ENCODE measurements at places on chromosomes 7 and 10.

- no peak for DNase-seq
These were observed 42.7 kb upstream of the LAMB1 start for GRCh38 chr7:108045669-108046068.

DNA sequence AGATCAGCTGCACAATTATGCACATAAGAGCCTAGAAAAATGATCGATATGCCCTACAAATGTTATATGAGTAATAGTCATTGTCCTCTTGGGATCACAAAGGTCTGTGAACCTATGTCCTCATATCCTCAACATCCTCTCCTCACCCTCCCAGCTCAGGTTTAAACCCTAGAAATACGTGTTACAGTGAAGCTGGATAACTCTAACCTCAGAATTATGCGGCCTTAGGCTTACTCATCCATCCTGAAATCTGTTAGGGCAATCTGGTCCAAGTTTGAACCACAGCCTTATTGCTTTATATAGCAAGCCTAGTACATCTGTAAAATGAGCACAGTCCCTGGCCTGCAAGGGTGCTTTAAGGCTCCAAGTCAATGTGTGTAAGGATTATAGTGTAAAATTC is 84.2 kb upstream of the FRMD4A start:
- DNase-seq = no peak

DNA sequence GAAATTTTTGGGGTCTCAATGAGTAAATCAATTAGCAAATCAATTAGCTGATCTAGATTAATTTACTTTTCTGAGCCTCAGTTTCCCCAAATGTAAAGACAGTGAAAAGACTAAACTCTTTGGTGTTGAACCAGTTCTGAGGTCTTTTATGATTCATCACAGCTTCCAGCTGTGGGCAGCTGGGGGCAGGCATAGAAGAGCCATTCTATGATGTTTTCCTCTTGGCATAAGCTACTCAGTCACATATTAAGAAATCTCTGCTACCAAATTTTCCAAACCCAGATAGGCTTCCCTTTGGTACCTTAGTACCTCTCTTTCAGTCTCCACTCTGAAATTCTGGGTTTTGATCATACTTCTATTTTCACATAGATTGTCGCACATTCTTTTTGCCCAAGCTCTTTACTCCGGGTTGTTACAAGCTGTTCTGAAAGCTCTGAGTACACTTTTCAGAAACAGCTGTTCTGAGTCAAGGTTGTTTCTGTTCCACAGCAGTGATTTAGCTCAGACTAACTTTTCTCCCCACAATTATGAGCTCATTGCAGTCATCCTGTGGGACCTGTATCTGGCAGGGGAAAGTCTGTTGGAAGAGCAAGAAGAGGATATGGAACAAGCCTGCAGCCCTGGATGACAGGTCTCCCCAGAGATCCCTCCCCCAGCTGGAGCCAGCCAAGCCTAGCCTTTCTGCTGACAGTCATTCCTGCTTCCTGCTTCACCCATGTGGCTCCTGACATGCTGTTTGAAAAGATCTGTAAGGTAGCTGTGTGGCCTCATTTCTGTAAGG is 599.6 kb upstream of the GHITM start:
- no peak for DNase-seq

DNA sequence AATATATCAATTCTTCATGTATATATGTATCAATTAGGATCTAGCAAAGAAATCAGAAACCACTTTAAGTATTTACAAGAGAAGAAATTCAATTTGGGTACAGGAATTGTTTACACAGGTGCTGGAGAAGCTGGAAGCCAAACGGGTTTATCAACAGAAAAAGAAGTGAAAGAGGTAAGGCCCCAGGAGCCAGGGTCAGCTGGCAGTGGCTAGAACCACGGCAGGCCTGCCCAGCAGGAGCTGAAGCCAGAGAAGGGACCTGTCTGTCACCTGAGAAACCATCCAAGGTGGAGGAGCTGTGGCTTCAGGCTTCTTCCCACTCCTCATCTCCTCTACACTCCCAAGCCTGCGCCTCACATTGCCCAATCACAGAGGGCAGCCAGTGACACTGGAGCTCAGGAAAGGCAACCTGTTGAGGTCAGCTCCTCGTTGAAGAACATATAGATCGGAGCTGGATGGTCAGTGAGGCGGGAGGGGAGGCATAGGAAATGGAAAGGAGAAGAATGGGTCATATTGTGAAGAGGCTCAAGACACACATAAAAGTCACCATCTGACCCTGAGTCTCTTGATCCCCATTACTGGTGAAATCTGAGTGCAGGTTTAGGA is 182.6 kb downstream of the REEP3 start:
- no peak for DNase-seq

- no peak for DNase-seq
These were observed 690.4 kb upstream of the NRP1 start for GRCh38 chr10:34024693-34025425.

DNA sequence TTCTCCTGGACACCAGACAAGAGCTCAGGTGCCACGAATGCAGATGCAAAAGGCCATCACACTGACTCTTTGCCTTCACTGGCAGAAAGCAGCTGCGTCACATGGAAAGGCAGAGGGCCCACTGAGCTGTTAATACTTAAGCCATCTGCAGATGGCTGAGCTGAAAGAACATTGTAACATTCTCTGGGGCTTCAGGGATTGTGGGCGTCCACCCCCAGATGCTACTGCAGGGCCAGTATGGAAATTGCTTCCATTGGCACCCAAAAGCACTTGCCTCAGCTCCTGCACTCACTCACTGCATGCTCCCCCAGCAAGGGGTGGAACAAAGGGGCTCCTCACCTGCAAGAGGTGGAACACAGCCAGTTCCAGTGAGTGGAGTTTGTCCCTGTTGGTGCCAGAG is 1264.6 kb downstream of the REEP3 start:
- DNase-seq = no peak

All from activated gamma-delta T cell treated with anti-CD3 and anti-CD28 coated beads, Interleukin-2, amount 50 U/mL, for 16 hours (primary cell).